Activated T-cell treated with anti-CD3 and anti-CD28 coated beads, Interleukin-2, amount 50 U/mL, for 48 hours (primary cell): ENCODE measurements at places on chromosomes 13 and 19.

- no peak for DNase-seq
Observed at GRCh38 chr13:59951011-59951410, 212.7 kb downstream of the DIAPH3 start.

GRCh38 chr13:66940113-66940512 is 290.0 kb downstream of the PCDH9 start:
- DNase-seq: no peak

DNA sequence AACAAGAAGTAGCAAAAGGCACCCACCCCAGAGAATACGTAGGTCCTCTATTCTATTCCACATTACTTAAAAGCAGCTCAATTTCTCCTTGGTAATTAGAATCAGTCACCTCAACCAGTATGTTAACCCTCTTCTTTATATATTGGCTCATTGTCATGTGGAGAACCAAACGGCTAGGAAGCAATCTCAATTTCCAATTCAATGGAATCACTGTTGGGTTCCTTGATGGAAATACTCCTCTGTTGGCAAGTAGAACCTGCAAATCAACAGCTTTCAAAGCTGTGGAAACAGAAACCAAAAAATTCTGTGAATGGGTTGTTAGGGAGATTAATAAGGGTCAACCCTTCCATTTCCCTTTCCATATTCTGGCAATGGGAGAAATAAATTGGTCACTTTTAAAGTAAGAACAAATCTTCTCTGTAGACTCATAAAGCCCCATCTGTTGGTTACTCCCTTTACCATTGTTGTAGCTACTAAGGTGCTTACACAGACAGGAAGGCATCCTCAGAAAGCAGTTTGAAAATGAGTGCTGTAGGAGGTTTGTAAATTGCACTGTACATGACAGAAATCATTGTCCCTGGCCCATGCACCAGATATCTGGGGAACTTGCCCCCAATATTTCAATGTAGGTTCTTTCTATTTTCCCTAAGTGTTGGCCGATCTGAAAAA is 138.6 kb upstream of the UFM1 start:
- no peak for DNase-seq

DNA sequence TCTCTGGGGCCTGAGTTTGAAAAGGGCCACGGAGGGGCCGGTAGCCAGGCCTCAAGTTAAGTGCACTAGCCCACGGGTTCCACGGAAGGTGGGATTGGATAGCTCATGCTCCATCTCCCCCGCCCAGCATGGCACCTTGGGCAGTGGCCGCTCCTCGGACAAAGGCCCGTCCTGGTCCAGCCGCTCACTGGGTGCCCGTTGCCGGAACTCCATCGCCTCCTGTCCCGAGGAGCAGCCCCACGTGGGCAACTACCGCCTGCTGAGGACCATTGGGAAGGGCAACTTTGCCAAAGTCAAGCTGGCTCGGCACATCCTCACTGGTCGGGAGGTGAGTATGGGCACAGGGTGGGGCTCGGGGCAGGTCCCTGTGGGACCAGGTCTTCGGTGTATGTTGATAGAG is 7.8 kb downstream of the MARK4 start:
- DNase-seq: no peak

DNA sequence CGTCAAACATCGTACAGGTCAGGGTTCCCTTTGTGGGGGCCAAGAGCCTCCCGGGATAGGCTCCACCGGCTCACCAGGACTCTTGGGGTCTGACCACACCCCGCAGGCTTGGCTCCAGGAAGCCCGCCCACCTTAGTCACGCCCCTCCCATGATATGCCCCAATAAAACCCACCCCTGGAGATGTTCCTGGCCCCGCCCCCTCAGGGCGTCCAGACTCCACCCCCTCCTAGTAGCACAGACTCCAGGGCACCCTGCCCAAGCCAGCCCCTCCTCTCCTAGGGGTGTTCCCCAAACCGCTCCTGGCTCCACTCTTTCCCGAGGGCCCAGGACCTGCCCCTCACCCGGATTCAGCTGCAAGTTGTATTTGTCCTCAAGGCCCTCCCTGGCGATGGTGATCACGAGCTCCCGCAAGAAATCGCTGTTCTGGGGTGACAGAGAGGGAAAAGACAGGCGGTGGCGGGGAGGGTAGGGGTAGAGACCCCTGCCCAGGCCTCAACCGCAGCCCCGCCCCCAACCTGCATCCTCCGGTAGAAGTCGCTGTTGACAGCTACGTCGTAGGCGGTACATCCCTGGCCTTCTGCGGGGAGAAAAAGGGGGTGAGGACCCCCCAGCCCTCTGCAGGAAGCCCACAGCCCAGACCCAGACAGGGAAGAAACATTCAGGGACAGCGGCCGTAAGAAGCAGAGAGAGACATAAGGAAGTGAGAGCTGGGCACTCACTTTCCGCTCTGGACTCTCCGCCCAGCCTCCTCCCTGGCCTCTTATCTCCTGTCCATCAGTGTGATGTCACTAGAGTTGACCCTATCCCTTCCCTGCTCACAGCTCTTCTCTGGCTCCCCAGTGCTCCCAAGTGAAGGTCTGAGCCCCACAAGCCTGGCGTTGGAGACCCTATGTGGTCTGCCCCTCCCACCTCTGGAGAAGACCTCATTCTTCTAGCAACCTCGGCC is 3.9 kb downstream of the PIH1D1 start:
- DNase-seq: peak; percentile 72

GRCh38 chr13:76271728-76272232 is 614.4 kb downstream of the KCTD12 start:
- DNase-seq: no peak

GRCh38 chr13:59601993-59602392 is 561.7 kb downstream of the DIAPH3 start:
- no peak for DNase-seq

- peak; percentile 64 for DNase-seq
Observed at GRCh38 chr19:1651568-1652291, 685 bp downstream of the TCF3 start.

DNA sequence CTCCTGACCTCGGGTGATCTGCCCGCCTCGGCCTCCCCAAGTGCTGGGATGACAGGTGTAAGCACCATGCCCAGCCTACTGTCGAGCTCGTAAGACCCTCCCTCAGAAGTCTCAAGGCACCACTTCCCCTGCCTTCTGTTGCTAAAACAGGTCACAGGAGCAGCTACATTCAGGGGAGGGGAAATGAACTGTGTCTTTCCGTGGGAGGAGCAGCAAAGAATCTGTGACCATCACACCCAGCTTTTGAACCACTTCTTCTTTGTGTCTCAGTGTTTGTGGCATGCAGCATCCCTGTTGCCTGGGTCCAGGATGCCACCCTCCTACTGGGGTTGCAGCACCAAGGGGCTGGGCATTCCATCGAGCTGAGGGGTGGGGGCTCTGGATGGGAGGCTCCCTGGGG is 7.7 kb upstream of the CSNK1G2 start:
- DNase-seq: no peak

DNA sequence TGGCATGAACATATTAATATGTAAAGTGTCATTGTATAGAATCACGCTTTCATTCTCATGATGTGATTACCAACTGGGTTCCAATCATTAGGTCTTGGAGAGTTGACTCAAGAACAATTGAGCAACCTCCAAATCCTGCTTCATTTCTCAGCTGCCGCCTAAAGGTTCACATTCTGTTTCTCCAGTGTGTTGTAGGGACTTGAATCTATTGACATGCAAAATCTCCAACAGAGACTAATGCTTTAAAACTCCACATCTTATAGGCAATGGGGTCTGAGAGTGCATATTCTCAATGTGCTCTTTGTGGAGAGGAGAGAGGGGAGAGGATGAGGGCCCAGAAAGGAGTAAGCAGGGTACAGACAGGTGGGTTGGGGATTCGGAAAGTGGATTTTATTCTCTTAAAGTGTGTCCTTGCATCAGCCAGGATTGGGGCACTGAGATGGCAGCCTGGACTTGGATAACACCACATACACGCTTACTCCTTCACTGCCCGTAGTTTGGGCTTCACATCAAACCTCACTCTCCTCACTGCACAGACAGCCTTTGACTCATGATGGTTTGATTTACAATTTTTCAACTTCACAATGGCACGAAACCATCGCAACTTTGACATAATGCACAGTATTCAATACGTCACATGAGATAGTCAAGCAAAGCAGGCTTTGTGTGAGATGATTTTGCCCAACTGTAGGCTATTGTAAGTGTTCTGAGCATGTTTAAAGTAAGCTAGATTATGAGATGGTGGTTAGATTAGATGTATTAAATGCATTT is 241.3 kb upstream of the IRS2 start:
- DNase-seq: no peak

- DNase-seq: no peak
Observed at GRCh38 chr19:29662278-29662603, 3.0 kb upstream of the PLEKHF1 start.

DNA sequence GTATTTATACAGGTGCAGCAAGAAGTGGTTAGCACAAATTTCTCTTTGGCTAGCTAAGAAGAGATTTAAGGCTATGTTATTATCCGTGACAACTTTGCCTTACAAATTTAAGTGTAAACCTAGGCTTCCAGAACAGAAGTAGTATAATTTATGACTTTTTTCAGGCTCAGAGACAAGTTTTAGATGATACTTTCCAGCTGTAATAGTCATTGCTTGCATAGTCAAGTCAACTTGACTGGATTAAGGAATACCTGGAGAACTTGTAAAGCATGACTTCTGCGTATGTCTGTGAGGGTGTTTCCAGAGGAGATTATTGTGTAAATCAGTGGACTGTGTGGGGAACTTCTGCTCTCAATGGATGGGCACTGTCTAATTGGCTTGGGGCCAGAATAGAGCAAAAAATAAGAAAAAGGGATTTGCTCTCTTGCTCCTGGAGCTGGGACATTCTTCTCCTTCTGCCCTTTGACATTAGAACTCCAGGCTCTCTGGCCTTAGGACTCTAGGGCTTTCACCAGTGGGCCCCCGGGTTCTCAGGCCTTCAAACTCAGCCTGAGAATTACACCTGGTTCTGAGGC is 33.0 kb downstream of the CYSLTR2 start:
- no peak for DNase-seq

DNA sequence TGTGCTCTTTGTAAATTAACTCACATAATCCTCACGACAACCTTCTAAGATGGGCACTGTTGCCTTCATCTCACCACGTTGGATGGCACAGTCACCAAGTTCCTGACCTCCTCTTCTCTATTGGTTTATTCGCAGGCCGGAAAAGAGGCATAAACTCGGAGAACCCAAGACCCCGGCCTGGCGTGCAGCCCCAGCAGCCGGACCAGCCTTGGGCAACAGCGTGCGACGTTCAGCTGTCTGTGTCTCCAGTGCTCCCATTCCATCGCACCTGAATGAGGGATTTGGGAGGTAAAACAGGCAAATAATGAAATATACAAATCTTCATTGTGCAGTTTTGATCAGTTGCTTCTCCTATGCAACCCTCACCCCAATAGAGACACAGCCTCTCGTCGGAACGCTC is 34.5 kb upstream of the GAS6 start:
- DNase-seq: no peak

- no peak for DNase-seq
Observed at GRCh38 chr13:94602467-94602866, 810 bp downstream of the GPR180 start.

DNA sequence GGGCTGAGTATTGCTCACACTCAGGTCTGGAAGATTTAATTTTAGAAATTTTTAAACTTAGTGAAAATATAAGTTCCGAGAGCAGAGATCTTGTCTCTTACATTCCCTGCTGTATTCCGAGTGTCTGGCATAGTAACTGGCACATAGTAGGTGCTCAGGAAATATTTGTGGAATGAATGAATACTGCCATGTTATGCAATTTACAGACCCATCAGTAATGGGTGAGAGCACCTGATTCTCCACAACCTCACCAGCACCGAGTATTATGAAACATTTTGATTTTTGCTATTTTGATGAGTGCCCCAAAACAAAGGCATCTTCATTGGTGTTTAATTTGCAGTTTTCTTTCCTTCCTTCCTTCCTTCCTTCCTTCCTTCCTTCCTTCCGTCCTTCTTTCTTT is 15.8 kb upstream of the CLASRP start:
- DNase-seq: no peak

- no peak for DNase-seq
Observed at GRCh38 chr19:14479309-14479974, 4.3 kb upstream of the PTGER1 start.

GRCh38 chr19:17393914-17394313 is at the start of gene CCDC194:
TSS of gene CCDC194 (minus strand) at chr19:17394196. CDS start at chr19:17394158, 38 bp downstream.
- no peak for DNase-seq

GRCh38 chr13:90205911-90206310 is 1141.6 kb upstream of the MIR17HG start:
- no peak for DNase-seq

DNA sequence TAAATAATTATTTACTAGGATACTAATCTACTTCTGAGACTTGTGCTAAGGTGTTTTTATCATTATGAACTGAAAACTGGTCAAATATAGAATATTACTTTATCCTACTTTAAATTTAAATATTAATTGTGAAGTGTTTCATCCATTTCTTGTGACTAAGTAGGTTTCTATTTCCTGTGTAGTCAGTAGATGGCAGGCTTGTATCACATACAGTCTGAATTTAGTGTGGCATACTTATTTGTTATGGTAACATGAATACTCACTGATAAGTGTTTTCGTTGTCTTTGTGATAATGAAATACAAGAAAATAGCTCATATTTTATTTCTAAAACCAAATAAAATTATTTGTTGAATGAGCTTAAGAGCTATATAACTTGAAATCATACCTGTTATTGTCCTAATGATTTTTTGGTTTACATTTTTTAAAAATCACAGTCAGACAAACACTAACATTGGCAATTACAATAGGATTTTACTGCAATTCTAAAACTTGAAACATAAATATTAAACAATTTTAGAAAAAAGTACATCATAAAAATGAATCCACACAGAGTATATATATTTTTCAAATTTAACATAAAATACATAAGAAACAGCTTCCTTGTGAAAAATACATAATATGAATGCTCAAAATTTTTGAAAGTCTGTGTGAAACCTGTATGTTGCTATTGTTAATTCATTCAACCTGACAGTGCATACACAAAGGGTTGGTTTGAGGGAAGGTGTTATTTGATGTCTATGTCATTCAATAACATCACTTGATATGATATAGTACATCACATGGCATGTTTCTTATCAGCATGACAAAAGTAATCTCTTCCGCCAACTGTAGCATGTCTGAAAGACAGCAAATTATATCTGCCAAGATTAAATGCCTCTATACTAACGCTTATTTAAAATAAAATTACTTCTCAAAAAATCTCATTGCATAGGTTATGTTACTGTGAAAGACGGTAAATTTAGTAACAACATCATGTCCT is 904.8 kb upstream of the PCDH20 start:
- no peak for DNase-seq
